ENCODE measurements at places on chromosomes 2 and 18.

- no peak for DNase-seq
Measured at GRCh38 chr18:23884681-23885375, 129.7 kb upstream of the TTC39C start.

GRCh38 chr18:12278215-12278671, 24.1 kb downstream of the CIDEA start:
- DNase-seq: no peak

GRCh38 chr2:173424886-173425285, 70.2 kb downstream of the CDCA7 start:
- DNase-seq: no peak

GRCh38 chr2:6580982-6581381, 284.7 kb downstream of the CMPK2 start:
- no peak for DNase-seq

- no peak for DNase-seq
Measured at GRCh38 chr2:223062396-223062795, 10.4 kb downstream of the KCNE4 start.

DNA sequence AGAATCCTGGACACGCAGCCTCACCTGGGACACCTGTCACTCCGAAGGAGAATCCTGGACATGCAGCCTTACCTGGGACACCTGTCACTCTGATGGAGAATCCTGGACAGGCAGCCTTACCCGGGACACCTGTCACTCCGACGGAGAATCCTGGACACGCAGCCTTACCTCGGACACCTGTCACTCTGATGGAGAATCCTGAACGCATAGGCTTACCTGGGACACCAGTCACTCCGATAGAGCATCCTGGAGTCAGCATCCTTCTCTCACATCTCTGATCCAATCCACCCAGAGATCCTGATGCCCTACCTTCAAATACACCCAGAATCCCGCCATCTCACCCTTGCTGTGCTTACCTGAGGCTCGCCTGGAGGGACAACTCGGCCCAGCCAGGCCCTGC, 154.9 kb downstream of the NDUFA10 start:
- no peak for DNase-seq

DNA sequence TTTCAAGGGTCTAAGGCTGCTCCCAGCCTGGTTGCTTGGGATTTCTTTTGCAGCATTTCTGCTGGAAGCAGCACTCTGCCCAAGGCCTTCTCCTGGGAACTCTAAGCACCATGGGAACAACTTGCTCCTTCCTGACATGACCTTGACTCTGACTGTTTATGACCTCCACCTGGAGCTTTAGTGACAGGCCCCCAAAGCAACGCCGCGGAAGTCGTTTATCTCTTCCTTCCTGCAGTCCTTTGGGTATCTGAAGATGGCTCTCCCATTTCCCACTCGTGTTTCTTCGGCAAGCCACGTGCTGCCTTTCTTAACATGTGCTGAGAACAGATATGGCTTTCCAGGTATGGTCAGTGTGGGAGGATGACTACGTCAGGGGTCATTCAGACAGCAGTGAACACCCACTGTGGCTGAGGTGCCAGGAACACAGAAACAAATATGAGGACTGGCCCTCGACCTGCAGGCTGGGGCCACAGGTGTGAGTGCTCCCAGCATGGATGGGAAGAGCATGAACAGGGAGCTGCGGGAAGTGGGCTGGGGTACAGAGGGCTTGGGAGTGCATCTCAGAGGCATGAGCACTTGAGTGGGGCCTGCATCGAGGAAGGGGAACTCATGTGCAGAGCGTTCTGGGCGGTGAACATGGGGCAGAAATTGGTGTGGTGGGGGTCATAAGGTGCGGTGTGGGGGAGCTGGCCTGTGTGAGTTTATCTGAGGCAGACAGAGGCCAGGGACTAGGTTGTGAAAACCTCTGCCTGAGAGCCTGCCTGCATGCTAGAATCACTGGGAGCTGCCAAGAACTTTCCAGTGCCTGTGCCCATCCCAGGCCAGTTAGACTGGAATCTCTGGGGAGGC, 140.5 kb downstream of the TSN start:
- peak; percentile 19 for DNase-seq

DNA sequence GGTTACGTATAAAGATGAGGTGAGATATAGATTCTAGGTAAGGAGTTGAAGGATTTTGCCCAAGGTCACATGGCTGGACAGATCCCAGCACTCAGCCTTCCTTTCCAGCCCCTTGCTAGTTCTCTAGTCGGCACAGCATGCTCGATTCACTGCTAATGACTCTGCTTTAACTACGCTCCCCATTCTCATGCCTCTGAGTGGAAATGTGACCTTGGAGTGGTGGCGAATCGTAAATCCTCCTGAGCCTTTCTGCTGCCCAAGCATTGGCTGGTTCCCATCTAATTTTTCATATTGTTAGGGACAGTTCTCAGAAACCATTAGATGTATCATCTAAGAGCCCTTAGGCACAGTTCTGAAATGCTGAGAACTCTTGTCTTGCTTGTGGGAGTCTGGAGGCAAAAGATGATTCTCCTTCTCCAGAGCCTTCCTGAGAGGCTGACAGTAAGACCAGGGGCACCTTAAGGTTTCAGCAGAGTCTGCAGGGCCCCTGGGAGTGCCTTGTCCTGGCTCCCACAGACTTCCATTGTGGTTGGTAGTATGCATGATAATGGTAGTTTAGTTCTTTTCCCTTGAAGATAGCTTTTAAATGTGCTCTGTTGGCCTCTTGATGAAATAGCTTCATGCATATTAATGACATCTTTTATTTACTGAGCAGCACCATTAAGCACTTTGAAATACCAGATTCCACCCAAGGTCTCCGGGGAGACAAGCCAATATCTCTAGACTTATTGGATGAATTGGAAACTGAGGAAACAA, 377.8 kb upstream of the SLC14A2 start:
- no peak for DNase-seq

- DNase-seq: peak; percentile 60
Measured at GRCh38 chr2:69007603-69008002, 5.4 kb upstream of the ANTXR1 start.

DNA sequence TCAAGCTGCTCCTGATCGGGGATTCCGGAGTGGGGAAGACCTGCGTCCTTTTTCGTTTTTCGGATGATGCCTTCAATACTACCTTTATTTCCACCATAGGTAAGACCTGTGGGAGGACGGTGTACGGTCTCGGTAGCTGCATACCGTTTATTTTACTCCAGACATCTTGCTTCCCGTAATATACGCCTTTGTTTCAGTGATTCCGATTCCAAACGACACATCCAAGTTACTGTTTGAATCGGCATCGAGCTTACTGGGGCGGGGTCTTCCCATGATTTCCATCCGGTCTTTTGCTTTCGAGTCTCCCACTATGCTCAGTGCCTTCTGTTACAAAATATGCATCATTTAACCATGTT, 731 bp downstream of the RAB10 start:
- peak; percentile 68 for DNase-seq

DNA sequence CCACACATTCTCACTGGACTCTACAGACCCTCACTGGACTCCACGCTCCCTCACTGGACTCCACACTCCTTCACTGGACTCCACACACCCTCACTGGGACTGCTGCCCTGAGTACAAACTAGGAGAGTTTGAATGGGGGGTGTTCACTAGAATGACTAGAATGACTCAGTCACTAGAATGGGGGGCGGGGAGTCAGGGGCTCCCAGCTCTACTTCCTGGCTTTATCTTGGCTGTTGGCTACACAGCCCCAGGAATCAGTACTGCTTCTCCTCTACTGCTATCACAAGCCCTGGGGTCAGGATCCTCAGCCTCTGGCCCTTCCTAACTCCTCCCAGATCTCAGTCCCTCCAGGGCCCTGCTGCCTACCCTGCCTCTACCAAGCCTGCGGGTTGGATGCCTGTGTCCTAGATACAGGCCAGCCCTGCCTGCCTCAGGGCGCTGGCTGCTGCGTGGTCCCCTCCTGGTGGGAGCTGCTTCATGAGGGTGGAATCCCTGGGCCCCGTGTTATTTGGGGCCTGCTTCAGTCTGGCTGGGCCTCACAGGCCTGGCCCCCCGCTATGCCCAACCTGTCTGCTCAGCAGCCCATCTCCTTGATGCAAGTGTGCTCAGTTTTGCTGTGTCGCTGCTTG, 7.8 kb downstream of the PTMA start:
- no peak for DNase-seq

DNA sequence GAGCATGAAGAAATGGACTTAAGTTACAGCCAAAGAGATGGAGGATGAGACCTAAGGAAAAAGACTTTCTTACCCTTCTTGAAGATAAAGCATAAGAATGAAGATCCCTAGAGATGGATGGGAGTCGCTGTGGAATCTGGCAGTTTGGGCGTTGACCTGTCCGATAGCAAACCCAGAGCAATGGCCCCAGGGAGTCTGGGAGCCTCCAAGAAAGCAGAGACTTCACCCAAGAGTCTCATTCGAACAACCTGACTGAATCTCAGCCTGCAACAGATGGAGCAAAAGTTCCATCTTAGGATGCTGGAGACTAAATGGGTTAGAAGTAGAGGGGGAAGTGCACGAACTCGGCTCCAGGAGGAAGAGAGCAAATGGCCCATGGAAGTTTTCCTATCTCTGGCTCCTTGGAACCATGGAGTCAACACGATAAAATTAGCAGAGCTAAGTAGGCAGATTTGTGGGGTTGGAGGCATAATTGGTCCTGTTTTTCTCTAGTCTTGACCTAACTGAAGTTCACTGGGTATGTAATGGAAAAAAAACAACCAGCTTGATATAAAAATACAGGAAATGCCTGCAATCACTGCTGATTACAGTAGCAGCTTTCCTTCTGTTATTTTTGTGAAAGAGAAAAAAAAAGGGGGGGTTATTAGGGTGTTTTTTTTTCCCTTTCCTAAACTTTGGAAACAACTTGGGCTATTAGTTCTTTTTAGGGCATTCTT, 178.4 kb upstream of the EPAS1 start:
- DNase-seq: no peak

DNA sequence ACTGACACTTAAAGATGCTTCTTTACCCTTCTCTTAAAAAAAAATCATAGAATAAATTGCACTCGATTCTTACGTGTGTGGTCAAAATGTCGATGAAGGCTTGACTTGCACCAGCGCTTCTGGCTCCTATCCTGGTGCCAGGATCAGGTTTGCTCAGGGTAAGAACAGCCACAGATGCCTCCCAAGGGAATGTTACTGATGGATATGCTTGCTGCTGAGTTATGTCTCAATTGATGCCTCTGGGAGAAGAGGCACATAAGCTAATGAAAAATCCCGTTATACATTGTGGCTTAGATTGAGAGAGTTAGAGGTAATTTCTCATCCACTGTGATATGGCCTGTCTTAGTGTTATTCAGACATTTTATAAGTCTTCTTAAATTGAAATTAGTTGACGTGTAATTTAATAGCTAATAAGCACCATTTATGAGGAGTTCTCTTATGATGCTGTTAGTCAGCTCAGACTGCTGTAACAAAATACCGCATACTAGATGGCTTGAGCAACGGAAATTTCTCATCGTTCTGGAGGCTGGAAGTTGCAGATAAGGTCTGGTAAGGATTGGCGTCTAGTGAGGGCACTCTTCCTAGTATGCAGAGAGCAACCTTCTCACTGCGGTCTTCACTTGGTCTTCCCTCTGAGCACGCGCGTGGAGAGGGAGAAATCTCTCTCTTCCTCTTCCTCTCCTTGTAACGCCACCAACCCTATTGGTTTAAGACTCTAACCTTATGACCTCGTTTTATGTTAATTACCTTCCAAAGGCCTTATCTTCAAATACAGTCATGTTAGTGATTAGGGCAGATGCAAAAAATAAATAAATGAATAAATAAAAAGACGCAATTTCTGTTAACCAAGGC, 116.6 kb upstream of the NOSTRIN start:
- peak; percentile 97 for DNase-seq

Measured in OCI-M1 (cell line).